Fibroblast of the aortic adventitia (primary cell): ENCODE measurements at places on chromosomes 6 and 20. TPM values are rescaled to one million over a fixed set of nuclear protein-coding genes. Genes with fewer than 3 reads are reported as not detected.

GRCh38 chr6:60991427-60992028 lies 1294.5 kb downstream of the KHDRBS2 start:
- DNase-seq, result no peak

DNA sequence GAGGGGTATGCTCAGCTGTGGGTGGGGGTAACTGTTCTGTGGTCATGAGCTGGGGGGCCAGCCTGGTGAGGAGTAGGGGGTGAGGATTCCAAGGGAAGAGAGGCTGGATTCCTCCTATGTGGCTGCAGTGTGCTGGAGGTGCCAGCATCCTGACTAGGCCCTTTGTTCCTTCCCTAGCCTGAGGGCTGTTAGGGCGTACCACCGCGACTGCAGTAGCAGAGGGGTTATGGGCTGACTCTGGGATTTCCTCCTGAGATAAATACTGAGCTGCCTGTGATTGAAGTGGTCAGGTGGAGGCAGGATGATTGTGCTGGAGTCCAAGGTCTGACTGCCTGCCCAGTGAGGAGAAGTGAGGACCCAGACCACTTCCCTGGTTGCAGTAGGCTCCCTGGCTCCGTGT lies 205.3 kb downstream of the ADGRG6 start:
- no peak for DNase-seq

GRCh38 chr6:137291441-137291840 lies 72.3 kb upstream of the IFNGR1 start:
- peak; percentile 36 for DNase-seq

GRCh38 chr20:2353231-2353630 lies 27.5 kb upstream of the TGM6 start:
- no peak for DNase-seq

DNA sequence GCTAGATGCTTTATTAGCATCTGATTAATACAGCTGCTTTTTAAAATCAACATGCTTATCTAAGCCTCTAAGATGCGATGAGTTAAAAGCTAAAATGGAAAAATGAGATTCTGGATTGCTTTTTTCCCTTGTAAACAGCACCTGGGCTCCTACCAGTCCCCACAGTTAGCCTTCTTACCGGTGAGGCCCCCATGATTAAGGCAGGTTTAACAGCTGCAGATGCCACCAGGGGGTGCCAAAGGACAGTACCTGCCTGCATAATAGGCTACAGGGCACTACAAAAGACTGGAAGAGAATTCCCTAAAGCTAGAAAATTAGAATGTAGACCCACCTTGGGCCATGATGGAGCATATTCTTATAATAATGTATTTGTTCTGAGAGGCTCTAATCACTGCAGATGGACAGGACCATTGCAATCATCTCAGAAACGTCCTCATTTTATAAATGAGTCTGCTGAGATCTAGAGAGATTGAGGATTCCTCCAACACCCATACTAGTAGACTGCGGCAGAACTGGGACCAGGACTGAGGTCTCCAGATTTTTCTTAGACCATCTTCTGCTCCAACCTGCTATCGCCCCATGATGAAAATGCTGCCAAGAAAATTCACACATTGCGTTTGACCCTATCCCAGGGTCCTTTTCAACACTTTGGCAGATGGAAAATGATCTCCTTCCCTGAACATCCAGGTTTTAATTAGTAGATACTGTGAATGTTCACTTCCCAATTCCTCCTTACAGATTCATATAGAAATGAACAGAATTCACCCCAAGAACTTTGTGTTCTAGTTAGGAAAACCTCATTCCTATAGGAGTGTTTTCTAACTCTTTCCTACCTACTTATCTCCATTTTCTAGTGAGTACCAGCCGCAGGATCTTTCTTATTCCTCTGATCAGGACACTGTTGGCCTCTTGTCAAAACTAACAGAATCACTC lies 148.8 kb downstream of the RPS12 start:
- DNase-seq, result peak; percentile 50

DNA sequence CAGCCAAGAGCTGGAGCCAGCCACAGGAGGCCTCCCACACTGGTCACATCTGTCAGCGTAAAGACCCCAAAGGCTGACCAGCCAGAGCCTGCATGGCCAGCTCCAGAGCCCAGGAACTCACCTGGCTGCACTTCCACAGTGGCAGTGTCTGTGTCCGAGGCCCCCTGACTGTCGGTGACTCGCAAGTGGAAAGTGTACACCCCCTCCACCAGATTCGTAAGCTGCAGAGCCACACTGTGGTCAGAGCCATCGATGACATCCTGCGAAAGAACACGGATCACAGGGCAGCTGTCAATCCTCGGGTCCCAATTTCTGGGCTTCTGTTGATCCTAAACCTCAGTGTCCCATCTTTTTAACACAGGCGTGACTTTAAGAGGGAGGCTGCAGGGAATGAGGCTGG lies 69.3 kb downstream of the ALDH5A1 start:
- no peak for DNase-seq

DNA sequence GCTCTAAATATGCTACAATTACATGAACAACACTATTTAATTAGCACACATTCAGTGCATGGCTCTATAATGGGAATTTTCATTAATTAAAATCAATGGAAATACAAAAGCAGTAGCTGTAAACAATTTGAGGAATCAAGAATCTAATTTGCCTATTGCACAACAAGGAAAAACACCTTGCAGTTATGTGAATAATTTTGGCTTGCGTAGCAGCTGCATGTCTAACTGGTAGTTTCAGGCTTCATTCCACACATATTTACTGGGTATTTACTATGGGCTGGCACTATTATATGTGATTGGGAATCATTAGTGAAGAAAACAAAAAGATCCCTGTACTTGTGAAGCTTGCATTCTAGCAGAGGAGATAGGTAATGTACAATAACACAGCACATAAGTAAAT lies 26.4 kb downstream of the KIF6 start:
- DNase-seq, result no peak

GRCh38 chr6:4347877-4348276 lies 212.5 kb upstream of the ECI2 start:
- DNase-seq, result no peak

GRCh38 chr20:48403167-48403761 lies 424.5 kb downstream of the PREX1 start:
- DNase-seq, result no peak

DNA sequence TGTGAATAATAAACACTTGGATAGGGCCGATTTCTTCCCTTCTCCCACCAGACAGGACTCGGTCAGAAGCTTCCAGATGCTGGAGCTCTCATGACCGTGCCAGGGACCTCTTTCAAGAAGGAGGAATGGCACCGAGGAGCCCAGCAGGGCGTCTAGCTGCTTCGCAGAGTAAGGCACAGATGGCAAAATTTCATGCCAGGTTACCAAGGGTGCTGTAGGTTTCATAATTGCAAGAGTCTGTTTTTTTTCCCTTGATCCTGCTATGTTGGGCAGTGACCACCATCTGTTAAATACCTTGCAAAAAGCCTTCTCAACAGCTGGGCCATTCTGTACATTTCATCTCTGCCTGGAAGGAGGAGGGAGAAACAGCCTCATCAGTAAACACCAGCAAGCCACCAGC lies 111.8 kb downstream of the EDN3 start:
- no peak for DNase-seq

DNA sequence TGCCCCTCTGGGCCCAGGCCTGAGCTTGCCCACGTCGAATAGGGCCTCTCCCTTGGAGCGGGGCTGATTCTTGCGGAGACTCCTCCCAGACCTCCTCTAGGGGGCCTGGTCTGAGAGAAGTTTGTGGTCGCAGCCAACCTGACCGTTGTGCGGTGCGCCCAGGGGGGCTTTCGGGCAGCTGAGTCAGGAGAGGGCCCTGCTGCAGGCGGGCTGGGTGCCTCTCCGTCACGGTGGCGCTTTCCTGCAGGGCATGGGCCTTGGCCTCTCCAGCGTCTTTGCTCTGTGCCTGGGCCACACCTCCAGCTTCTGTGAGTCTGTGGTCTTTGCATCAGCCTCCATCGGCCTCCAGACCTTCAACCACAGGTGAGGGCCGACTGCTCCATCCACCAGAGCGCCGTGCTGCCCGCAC lies 12.9 kb downstream of the SLC17A9 start:
- DNase-seq, result no peak

DNA sequence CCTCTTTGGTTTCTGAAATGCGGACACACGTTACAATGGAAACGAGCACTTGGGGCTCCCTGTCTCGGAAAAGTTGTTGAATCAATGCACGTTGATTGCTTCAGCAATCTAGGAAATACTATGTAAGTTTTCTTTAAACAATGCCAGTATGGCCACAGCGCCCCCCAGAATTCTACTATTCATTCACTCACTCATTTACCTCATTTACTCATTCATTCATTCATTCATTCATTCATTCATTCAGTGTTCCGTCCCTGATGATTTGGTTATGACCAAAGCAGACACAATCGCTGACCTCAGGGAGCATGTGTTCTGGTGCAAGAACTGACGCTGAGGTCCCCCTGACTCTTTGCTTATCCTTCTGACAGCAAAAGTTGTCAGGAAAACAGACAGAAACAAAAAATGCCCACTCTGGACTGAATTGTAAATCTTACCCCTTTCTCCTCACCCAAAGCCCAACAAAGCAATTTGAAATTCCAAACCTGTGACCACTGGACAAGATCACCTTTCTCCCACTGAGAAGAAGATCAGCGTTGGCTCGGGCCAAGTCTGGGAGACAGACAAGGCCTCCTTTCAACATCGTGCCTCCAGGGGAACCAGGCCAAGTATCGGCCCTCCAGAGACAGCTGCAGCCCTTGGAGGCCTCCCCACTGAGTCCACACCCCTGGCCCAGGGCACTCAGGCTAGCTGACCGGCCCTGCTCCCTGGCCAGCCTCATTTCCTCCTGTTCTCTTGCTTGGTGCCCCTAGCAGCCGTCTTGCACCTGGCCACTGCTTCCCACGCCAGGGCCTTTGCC lies 15.0 kb upstream of the PMEPA1 start:
- DNase-seq, result no peak

The CFAP61 gene
- total RNA-seq, result 0.18 TPM in 1 of 2 replicates, not detected in the other

The PSMB8 gene
- 36.2 and 38.0 TPM in 2 replicates for total RNA-seq

The BPIFB4 gene
- total RNA-seq, result not detected in 2 replicates
